ENCODE measurements at places on chromosomes 16 and 17.
A peak's percentile ranks its signal among the peaks of the same experiment; 100 is the strongest.

DNA sequence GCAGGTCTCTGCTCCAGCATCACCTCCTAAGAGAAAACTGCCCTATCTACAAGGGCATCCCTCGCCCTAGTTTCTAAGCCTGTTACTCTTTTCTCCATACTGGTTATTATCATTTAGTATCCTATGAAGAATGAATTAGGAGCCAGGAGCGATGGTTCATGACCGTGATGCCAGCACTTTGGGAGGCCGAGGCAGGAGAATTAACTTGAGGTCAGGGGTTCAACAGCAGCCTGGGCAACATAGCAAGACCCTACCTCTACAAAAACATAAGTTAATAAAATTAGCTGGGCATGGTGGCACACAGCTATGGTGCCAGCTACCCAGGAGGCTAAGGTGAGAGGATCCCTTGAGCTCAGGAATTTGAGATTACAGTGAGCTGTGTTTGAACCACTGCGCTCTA, 7.2 kb downstream of the EARS2 start:
- no peak for DNase-seq

DNA sequence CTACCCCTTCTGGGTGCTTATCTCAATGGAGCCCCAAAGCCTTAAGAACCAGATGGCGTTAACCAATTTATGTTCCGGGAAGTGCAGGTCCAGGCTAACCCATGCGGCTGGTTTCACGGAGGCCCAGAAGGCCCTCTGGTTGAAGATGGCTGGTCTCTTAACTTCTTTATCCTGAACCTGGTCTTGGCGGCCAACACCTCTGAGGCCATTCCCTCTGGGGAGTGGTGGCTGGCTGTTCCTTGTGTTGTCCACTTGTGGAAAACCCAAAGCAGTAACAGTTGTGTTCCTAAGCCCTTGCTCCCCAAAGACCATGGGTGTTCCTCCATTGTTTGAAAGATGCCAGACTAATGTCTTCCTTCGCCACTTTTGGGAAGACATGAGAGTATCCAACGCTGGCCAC, 1.5 kb downstream of the CDYL2 start:
- no peak for DNase-seq

DNA sequence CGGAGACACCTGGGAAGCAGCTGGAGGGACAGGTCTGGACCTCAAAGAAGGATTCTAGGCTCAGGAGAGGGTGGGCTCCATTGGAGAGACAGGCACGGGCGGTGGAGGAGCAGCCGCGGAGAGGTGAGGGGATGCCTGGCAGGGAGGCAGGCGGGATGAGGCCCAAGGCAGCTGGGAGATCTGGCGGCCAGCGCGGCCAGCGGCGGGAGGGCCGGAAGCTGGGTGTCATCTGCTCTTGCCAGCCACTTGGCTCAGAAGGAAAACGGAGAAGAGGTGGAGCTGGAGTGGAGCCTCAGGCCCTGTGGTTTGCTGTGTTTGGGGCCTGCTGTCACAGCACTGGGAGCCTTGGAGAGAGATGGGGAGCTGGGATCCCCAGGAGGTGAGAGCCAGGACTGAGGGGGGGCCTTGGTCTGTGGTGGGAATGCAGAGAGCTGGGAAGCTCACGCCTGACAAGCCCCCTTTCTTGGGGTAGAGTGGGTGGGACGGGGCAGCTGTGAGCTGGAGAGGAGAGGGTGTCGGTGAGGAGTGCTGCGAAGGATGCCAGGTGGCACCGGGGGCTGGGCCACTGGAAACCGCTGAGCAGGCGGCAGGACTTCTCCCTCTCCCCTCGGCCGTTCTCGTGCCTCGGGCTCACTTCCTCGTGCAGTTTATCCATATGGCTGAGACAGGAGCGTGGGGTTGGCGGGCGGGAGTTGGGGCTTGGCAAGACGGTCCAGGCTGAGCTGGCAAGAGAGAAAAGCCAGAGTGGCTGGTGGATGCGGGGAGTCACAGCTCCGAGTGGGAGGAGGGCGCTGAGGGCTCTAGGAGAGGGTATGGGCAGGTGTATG, 8.0 kb downstream of the TBC1D24 start:
- DNase-seq, result peak; percentile 83

DNA sequence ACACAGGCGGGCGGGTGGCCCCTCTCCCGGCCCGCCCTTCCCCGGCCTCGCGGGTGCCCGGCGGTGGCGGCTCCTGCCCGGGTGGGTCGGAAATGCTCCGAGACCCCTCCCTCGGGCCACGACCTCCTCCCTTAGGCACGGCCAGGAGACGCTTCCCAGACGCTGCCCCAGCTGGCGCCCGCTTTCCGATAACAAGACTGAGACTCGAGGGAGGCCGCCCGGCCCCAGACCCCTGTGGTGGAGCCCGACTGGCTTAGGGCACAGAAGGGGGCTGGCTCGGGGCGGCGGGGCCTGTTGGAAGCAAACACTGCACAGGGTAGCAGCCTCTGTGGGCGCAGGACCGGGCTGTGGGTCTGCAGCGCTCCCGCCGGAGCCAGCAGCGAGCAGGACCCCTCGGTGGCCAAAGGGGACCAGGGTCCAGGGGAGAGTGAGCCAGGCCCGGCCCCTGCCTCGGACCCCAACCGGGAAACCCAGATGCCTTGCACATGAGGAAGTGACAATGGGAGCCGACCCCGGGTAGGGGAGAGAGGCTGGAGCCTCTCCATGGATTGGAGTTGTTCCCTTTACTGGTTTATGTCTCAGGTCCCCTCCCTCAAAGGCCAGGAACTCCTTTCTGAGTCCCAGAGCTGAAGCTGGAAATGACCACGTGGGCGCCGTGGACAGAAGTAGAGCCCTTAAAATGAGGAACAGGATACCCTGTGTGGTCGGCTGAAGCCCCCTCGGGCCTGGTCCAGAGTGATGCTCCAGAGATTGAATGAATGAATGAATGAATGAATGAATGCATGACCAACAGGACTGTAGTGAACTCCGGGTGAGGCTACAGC, 19.8 kb upstream of the ADCY7 start:
- DNase-seq, result peak; percentile 60

- no peak for DNase-seq
Measured at GRCh38 chr17:6555331-6556120, 829 bp downstream of the PITPNM3 start.

DNA sequence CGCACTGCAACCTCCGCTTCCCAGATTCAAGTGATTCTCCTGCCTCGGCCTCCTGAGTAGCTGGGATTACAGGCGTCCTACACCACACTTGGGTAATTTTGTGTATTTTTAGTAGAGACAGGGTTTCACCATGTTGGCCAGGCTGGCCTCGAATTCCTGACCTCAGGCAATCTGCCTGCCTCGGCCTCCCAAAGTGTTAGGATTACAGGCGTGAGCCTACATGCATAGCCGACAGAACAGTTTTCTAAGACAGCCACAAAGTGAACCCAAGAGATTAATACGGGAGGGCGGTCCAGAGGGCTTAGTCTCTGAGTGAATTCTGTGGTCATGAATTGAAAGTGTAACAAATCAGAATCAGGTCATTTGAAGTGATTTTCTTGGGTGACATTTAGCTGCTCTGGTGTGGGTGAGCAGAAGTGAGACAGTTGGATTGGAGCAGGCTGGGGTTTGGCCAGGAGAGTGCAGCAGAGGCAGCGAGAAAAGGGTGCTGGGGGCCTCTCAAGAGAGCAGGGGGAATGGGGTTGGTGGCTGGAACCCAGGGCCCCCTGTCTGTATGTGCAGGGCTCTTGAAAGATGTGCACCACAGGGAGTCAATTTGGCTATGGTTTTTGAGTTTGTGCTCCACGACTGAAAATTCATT, 231.4 kb upstream of the WSCD1 start:
- no peak for DNase-seq

DNA sequence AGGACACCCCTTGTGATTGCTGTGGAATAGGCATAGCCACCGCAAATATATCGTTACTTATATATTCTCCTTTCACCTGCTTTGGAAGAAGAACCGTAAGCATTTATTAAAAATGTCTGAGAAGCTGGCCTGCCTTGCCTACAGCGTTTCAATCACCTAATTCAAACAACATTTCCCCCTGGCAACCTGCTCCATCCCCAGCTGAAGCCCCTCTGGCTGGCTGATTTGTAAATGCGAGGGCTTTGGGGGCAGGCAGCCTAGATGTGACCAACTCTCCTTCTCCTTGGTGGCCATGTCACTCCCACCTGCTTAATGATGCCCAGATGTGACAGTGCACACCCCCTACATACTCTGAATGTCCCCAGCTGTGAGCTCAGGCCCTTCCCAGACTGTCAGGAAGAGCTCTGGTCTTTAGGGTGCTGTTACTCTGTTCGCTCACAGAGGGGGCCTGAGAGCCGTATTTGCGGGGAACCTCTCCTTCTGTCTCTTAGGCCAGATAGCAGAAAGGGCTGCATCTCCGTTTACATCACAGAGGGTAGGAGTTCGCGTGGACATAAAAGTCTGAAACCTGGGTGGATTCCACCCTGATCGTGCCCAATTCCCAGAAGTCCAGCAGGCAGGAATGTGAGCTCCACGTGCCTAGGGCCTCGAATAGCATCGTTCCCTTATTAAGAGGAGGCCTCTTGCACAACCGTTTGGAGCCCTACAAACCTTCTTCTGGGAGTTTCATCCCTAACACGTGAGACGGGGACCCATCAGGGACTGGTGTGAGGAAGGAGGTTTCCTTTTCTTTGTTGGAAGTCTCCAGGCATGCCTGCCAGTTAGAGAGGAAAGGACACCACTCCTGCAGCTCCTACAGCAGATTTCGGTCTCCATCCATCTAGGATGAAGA, 2.4 kb upstream of the SDK2 start:
- DNase-seq, result peak; percentile 29

DNA sequence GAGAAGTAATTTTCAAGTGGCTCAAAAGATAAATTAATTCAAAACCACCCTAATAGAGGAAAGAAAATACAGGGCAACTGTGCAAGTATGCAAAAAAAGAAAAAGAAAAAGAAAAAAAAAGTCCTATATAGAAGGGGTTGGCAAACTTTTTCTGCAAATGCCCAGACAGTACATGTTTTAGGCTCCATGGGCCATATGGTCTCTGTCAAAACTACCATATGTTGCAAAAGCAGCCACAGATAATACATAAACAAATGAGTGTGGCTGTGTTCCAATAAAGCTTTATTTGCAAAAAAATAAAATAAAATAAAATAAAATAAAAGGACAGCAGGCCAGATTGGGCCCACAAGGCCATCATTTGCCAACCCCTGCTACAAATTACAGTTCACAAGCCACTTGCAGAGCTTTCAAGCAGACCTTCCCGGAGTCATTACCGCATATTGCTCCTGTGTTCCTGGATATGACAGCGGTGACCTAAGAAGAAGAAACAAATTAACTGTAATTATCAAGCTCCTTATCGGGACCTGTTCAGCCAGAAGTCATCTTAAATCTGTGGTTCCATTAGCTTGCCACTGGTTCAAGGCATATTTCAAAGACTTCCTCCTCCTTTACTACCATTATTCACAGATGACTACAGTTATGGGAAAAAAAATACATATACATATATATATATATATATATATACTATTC, 15.9 kb downstream of the ZC3H7A start:
- peak; percentile 44 for DNase-seq

DNA sequence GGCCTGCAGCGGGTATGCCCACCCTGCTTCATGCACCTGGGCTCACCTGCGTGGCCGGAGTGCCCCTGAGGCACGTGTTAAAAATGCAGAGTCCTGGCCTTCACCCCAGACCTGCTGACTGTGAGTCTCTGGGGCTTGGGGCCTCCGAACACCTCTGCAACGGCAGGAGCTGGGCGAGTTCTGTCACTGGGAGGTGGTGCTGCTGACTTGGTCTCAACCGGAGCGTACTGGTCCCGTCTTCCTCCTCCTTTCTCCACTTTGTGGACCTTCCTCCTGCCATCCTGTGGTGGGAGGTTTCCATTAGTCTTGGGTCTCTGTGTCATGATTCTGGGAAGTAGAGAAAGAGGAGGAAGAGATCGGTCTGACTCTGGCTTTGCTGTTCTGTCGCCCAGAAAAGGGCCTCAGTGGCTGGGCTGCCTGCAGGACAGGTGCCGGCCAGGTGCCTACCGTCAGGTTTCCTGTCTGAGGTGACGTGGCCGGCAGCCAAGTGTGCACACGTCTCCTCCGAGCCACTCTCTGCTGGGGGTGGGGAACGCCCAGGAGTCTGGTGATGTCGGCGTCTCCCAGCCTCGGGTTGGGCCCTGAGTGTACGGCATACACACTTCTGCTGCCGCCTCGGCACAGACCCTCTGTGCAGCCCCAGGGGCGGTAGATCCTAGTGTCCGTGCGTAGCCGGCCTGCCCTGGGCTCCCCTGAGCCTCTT, 6.9 kb downstream of the TSC2 start:
- DNase-seq, result no peak

DNA sequence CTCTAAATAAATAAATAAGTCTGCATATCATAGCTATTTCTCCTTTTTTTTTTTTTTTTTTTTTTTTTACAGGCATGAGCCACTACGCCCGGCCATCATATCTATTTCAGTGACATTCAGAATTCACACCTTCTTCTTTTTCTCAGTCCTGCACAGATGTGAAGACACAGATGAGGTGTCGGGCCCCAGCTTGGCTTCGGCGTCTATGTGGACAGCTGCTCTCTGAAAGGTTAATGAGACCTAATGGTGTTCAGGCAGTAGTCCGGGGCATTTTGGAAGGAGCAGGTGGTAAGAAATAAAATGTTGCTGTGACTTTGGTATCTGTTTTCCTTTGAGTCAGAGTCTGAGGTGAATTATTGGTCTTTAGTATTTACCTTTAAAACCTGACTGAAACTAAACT, 23.6 kb downstream of the TANGO6 start:
- DNase-seq, result no peak

- DNase-seq, result peak; percentile 36
Measured at GRCh38 chr16:1493746-1494094, 560 bp downstream of the TELO2 start.

DNA sequence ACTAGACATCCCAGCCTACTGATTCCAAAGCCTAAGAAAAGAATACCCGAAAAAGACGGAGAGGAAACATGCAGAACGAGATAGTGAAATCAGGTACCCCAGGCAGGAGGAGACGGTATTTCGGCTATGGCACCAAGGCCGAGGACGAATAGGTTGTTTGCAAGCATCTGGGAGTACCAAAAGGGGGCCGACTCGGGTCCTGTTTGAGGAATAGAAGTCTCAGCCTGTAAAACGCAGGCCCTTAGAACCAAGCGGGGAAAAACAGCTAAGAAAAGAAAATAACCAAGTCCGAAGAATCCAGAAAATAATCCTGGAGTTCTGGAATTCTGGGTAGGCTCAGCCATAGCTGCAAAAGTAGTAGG, 537 bp downstream of the SLC35B1 start:
- DNase-seq, result no peak

DNA sequence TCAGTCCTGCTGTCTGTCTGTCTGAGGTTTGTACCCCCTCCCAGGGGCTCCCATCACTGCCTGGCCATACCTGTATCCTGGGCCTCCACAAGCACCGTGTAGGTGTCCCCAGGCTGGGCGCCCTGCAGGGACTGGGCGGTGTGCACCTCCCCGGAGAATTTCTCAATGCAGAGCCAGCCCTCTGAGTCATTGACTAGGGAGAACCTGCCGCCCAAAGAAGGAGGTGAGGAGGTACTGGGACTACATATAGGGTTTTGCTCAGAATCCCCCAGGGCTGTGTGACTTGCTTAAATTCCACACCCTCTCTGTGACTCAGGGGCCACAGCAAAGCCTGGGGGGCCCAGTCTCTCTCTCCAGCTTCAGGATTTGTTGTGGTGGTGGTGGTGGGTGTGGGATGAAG, 7.6 kb downstream of the CDH16 start:
- DNase-seq, result no peak

DNA sequence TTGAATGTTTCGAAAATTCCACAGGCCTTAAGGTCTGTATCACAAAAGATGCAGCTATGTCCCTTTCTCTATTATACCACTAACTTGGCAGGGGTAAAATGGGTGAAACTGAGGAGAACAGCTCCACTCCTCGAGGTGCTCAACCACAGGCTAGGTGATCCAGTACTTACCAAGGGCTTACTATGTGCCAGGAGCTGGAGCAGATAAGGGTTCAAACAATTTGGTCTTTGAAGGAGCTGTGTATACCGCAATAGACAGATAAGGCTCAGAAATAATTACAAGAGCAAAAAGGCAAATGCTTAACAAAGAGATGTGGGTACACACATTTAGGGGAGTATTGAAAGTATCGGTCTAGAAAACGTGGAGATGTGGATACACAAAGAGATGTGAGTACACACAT, 1.5 kb downstream of the XPO6 start:
- no peak for DNase-seq
